ENCODE measurements at places on chromosomes 12 and 14.
A peak's percentile ranks its signal among the peaks of the same experiment; 100 is the strongest.

- no peak for DNase-seq
Observed at GRCh38 chr12:27133022-27133590, 50.7 kb upstream of the C12orf71 start.

GRCh38 chr14:55129428-55130195 is 560 bp downstream of the LGALS3 start:
- DNase-seq: peak; percentile 59

DNA sequence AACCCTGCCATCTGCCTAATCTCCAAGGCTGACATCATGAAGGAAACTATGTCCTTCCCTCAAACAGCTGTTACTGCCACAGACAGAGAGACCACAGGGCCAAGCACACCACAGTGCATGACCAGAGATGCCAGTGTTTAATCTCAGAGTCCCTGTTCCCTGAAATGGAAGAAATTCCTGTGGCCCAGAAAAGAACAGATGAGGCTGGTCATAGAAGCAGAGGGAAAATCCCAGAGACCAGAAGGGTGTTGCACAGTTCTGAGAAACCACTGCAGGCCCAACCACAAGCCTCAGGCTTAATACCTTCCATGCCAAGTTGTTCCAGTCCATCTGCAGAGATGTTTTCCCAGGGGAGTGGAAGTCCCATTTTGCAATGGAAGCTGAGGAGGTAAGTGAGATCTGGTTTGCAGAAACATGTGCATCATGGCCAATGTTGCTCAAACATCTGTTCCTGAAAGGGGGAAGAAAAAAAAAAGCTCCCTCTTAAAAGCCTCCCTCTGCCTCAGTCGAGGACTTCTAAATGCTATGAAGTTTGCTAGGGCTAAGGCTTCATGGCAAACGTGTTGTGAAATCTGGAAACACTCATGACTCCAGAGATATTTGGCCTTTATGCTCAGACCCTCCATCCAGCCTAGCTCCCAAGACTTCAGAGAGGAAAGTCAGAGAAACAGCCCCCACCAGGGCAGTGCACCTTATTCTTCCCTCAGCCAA is 98.6 kb downstream of the SCARB1 start:
- DNase-seq: no peak

GRCh38 chr12:114186241-114187002 is 219.5 kb downstream of the TBX5 start:
- no peak for DNase-seq

DNA sequence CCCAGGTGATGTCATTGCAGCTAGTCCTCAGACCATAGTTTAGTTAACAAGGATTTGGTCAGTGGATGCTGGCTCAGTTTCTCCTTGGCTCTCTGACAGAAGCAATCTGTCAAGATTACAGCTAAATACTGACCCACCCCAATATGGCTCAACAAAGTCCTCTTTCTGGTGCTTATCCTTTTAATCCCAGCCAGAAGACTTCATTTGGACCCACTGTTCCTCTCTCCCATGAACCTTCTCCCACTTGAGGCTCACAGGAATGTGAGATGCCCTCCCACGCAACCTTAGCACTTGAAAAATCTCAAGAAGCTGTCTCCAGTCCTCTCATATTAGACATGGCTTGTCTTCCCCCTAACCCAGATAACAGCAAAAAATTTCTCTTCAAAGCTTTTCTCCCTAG is 47.7 kb downstream of the C12orf50 start:
- DNase-seq: no peak

DNA sequence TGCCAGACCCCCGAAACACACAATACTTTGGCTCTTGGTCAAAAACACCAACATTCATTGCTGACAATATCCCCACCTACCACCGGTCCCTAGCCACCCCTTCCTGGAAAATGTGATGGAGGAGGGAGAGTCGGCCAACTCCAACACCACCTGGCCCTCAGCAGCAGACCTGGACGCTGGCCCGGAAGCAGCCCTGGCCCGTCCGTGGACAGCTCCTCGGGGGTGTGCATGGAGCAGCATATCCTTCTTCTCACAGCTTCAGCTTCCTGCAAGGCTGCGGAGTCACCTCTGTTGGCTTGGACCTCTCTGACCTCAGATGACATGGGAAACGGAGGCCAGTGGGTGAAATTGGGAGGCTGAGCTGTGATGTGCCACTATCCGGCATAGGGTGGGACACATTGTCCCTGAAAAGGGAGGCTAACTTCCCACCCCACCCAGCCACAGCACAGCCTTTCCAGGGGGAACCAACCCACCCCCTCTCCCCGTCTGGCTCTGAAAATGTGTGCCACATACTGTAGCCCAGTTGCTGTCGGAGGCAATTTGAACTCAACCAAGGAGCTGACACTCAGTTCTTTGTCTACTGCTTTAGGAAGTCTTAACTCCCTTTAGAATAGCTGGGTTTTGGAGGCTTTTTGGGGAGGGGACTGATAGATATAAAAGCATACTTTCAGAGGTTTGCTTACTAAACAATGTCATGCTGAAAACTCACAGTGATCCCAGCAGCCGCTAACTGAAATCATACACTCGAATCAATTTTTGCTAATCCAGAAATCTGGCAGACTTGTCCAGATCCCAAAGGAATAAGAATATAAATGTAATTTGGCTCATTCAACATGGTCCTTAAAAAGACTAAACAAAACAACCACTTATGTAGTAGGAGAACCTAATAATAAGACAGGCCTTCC is 43.1 kb upstream of the LTA4H start:
- DNase-seq: no peak

DNA sequence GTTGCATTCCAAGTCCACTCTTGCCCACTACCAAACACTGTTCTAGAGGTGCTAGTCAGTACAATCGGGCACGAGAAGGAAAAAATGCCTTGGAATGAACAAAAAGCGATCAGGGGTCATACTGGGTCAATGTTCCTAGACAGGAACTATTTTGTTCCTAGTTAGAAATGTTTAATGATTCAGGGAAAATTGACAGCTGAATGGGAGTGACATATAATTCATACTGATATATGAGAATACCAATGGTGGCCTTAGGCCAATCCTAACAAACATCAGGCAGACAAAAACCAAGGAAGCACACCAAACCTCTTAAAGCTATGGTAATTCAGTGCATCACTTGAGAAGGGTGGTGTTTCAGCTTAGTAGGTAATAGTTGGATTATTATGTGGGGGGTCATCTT is 51.1 kb downstream of the ANAPC7 start:
- DNase-seq: no peak

DNA sequence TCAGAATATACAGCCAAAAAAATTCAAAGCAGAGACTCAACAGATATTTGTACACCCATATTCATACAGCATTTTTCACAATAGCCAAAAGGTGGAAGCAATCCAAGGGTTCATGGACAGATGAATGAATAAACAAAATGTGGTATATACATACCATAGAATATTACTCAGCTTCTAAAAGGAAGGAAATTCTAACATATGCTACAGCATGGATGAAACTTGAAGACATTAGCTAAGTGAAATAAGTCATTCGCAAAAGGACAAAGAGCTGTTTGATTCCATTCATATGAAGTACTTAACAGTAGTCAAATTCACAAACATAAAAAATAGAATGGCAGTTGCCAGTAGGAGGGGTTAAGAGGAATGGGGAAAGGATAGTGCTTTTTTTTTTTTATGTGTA is 91.8 kb upstream of the ARID2 start:
- DNase-seq: no peak

DNA sequence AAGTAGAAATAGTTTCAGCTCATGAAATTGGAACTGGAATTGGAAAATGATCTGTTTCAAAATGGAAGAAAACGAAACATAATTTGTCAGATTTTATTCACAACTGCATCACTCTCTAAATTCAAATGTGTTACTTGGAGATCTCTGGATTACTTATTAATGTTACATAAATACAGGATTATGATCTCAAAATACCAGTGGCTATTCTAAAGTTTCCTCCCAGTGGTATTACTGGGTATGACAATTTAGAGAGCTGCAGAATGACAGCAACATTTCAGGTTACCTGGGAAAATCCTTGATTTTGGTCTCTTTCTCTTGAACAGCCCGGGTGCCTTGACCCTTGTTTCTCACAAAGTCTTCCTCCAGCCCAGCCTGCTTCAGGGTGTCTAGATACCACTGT is 14.2 kb downstream of the FAM161B start:
- DNase-seq: no peak

DNA sequence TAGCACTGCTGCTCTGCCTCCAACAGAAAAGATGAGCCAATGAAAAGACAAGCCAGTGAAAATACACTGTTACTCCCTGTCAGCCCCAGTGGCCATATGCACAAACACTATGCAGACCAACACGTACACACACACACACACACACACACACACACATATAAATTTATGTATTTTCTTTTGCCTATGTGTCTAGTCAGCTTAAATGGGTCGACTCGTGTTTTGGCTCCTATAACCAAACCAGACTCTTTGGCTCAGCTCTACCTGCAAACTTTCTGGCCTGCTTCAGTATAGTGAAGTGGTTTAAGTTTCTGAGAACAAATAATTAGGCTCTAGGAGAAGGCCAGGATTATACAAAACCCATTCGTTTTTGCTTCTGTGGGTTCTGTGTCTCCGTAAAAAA is 30.3 kb upstream of the PMCH start:
- no peak for DNase-seq

- no peak for DNase-seq
Observed at GRCh38 chr12:104741077-104741476, 217.0 kb downstream of the SLC41A2 start.

- DNase-seq: no peak
Observed at GRCh38 chr12:100187068-100187467, 13.5 kb upstream of the ACTR6 start.

DNA sequence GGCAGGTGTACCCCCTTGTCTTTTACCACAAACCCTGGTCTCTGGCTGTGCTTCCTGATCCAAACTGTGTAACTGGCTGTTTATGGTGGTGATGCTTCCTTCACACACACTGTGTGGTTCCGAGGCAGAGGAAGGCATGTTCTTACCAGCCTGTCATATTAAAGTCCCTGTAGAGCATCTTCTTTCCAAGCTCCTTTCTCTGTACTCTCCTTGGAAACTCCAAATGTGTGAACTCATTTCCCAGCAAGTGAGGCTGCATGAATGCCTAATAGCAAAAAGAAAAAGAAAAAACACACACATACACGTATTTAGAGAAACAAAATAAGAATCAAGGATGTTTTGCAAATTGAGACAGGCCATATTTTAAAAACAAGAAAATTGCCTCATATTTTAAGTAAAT is 214.9 kb downstream of the PPM1H start:
- DNase-seq: no peak

DNA sequence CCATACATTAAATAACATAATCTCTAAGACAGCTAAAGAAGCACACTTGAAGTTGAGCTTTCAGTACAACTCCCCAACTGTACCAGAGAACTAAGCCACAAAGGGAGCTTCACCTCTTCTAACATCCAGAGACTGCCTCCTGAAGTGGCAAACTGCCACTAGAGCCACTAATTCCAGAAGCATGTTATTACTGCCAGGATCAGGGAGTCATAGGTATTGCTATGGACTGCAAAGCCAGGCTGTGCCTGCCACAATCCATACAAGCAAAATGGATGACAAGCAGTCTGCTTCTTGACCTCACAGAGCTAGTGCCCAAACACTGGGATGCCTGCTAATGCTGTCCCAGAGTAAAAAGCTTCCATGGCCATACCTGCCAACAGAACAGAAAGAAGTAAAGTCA is 160.1 kb downstream of the STXBP6 start:
- no peak for DNase-seq

DNA sequence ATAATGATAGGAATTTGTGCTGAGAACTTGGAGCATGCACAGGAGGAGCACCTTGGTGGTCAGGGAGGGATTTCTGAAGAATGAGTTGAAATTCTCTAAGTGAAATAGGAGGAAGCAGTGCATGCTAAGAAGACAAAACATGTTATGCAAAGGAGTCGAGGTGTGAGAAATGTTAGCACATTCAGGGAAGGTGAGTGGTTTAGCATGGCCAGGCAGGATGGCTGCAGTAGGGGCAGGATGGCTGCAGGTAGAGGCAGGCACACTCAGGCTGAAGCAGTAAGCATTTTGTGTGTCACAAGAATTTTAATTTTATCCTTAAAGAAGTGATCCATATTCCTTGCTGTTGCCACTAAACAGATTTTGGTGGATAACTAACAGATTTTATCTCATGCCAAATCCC is 46.3 kb downstream of the CATSPERB start:
- no peak for DNase-seq

- DNase-seq: no peak
Observed at GRCh38 chr12:119153477-119154434, 25.0 kb upstream of the HSPB8 start.

- no peak for DNase-seq
Observed at GRCh38 chr12:74441872-74442271, 95.8 kb upstream of the ATXN7L3B start.

GRCh38 chr14:22184157-22184829 is 404.7 kb downstream of the DAD1 start:
- DNase-seq: no peak

Data from naive thymus-derived CD4-positive, alpha-beta T cell (primary cell).